ENCODE measurements at places on chromosomes 13 and 19.
A peak's percentile ranks its signal among the peaks of the same experiment; 100 is the strongest.

DNA sequence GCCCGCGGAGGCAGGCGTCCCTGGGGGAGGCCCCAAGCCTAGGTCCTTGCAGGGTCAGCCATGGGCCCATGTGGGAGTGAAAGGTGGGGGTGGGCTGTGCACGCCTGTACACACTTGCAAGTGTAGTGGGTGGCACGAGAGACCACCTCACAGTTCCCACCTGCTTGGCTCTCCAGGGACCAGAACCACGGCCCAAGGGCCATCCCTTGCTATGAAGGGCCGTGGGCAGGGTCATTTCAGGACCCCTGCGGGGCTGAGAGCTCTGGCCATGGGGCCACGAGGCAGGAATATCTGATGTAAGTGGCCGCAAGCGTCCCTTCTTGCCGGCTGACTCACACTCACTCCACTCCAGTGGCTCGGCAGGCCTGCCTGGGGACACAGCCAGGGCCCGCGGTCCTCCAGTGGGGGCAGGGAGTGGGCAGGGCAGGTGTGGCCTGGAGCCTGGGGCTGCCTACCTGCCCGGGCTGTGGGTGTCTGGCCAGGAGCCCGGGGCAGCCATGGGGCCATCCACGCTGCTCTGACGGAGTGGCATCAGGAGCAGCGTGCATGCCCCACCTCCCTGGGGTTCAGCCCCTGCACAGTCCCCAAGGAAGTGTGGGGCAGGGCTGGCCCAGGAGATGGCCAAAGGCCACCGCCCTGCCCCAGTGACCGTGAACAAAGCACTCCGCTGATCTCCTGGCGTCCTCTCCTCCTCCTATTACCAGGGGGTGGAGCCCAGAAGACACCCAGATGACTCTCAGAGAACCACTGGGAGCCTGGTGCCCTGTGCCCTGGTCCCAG is 8.6 kb upstream of the MKNK2 start:
- DNase-seq: no peak

- DNase-seq: peak; percentile 56
Observed at GRCh38 chr19:50669302-50670101, 20.3 kb downstream of the C19orf81 start.

DNA sequence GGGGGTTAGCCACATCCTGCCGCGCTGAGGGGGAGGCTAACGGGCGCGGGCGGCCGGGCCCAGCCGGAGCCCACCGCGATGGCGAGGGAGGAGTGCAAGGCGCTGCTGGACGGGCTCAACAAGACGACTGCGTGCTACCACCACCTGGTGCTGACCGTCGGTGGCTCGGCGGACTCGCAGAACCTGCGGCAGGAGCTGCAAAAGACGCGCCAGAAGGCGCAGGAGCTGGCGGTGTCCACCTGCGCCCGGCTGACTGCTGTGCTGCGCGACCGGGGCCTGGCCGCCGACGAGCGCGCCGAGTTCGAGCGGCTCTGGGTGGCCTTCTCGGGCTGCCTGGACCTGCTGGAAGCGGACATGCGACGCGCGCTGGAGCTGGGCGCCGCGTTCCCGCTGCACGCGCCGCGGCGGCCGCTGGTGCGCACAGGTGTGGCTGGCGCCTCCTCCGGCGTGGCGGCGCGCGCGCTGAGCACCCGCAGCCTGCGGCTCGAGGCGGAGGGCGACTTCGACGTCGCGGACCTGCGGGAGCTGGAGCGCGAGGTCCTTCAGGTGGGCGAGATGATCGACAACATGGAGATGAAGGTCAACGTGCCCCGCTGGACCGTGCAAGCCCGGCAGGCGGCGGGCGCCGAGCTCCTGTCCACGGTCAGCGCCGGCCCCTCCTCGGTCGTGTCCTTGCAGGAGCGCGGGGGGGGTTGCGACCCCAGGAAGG is 692 bp downstream of the RGS9BP start:
- no peak for DNase-seq

GRCh38 chr13:75076476-75076875 is 405.5 kb downstream of the TBC1D4 start:
- DNase-seq: no peak

GRCh38 chr13:77863144-77863543 is 55.5 kb downstream of the EDNRB start:
- DNase-seq: no peak

- no peak for DNase-seq
Observed at GRCh38 chr19:41577144-41577830, 1.3 kb downstream of the CEACAM21 start.

GRCh38 chr13:90943946-90944345 is 403.5 kb upstream of the MIR17HG start:
- DNase-seq: no peak

- no peak for DNase-seq
Observed at GRCh38 chr19:7830272-7830771, 304 bp downstream of the EVI5L start.

GRCh38 chr19:40381321-40381720 is 8.7 kb downstream of the HIPK4 start:
- no peak for DNase-seq

DNA sequence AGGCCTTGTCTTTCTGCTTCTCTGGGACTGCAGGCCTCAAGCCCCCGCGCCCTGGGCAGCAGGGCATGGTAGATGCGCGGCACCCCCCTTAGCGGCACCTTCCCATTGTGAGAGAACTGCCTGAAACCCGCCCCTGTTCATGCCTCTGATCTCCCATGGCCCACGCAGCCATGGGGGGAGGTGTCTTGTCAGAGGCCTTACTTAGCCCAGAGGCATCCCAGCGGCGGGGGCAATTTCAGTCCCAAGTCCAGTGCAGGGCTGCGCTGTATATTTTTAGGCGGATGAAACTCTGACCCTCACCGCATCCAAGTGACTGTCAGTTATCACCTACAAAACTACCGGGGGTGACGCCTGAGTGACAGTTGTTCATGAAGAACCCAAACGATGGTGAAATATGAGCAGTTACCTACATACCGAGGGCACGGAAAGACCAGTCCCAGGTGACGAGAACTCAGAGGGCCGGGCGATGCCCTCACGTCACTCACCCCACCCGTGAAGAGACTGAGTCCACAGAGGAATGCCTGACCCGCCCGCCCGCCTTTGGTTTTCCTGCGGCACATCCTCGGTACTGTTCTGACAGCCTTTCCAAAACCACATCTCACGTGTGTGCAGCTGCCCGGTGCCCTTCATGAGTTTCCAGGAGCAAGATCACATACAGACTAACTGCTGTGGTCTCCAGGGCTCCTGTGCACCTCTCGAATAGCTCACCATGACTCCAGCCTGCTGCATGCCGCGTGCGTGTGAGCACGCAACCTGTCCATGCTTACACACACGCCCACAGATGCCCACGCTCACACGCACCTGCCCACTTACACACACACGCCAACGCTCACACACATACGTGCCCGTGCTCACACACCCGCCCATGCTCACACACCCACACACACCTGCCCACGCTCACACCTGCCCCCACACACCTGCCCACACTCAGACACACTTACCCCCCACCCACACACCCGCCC is 14.4 kb downstream of the IL17D start:
- no peak for DNase-seq

DNA sequence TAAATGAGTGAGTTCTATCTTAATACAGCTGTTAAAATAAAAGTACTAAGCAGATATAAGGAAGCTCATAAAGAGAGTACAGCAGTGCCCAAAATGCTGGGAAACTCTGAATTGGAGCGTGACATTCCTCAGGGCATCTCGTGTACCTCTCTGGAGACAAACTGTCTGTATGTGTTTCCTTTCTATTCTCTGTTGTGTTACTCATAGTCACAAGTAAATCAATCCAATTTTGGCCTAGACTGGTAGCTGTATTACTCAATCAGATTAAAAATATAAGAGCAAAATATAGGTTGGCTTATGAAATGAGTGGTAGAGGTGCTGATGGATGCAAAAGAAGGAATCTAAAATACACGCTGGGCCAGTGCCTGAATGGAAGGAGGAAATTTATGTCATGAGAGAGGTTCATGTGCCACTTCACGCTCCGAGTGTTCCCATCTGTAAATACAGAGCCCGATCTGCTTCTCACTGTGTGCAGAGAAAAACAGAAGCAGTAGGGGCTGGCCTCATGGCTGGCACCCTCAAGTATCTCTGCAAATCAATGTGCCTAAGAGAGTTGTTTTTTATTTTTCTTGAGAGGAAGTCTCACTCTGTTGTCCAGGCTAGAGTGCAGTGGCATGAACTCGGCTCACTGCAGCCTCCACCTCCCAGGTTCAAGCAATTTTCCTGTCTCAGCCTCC is 58.7 kb upstream of the RGCC start:
- no peak for DNase-seq

DNA sequence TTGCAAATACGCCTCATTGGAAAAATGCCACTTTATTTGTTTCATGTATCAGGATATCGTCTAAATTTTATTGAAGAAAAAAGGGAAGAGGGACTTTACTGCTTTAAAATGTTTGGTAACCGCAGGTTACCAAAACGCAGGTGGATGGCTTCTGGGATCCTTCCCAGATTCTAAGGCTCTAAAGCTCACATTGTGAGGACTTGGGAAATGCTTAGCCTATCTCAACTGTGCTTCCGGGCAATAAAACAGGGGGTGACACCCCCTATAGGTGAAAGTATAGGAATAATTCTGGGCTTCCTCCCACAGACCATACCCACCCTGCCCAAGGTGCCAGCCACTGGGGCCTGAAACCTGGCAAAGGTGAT is 73.2 kb upstream of the IPO5 start:
- DNase-seq: no peak

GRCh38 chr19:30682999-30683536 is 310.9 kb downstream of the ZNF536 start:
- DNase-seq: peak; percentile 72

DNA sequence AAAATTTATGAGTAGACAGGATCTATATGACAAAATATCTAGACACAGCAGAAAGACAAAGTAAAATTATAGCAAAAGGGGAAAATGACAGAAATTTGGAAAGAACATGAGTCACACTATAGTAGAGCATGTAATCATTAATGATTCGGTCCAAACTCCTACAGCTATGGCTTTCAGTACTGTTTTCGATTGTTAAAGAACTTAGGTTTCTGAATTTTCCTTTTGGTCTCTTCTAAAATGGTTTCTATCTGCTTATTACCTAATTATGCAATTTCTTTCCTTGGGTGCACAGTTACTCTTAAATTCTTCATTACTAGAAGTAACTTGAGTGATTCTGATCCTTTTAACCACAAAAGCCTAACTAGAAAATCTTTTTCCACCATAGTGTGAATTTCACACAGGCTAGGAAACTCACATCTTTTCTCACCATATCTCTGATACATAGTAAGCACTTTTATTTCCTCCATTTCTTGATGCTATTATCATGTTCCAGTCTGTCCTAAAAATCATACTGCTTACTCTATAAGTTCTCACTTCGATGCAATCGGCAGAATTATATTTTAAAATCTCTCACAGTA is 1101.4 kb downstream of the PCDH9 start:
- no peak for DNase-seq

GRCh38 chr19:7925171-7925851 is 624 bp downstream of the CTXN1 start:
- peak; percentile 65 for DNase-seq

DNA sequence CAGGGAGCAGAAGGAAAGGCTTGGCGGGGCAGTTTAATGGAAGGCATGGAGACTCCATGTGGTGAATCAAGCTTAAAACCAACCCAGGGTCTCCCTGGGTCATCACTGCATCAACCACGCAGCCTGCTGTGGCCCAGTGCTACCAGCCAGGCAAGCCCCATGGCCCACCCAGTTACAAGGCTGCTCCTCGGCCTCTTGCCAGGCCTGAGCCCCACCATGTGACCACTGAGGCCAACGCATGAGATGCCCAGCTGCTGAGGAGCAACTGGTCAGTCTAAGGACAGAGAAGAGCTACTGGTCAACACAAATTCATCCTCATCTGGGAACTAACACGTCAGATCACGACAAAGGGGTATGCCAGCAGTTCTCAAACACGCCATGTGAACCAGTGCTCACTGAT is 15.4 kb upstream of the KPTN start:
- no peak for DNase-seq

GRCh38 chr13:89925107-89925506 is 1422.4 kb upstream of the MIR17HG start:
- peak; percentile 9 for DNase-seq

DNA sequence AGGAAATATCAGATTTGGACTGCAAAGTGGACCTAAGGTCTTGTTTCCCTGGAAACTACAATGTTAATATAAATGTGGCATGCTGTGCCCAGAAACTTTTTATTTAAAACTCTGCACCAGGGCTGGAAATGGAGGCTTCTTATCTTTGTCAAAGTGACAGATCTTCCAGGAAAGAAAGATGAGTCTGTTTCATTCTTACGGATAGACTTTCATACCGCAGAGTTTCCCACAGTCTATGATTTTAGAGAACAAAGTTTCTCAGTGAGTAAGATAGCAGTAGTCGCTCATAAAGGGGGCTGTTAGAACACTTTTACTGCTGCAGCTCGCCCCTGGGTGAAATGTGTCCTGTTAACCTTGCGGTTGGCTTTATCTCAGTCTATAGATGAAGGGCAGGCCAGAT is 6.7 kb downstream of the CLEC11A start:
- no peak for DNase-seq

- no peak for DNase-seq
Observed at GRCh38 chr19:4326837-4327251, 11.8 kb downstream of the STAP2 start.

- no peak for DNase-seq
Observed at GRCh38 chr13:48511621-48512230, 21.2 kb downstream of the RCBTB2 start.

- no peak for DNase-seq
Observed at GRCh38 chr19:39802958-39803357, 24.3 kb downstream of the LEUTX start.

GRCh38 chr19:10113592-10113963 is 2.1 kb downstream of the P2RY11 start:
- DNase-seq: no peak

GRCh38 chr19:45917421-45918091 is 3.0 kb upstream of the NANOS2 start:
- DNase-seq: no peak

DNA sequence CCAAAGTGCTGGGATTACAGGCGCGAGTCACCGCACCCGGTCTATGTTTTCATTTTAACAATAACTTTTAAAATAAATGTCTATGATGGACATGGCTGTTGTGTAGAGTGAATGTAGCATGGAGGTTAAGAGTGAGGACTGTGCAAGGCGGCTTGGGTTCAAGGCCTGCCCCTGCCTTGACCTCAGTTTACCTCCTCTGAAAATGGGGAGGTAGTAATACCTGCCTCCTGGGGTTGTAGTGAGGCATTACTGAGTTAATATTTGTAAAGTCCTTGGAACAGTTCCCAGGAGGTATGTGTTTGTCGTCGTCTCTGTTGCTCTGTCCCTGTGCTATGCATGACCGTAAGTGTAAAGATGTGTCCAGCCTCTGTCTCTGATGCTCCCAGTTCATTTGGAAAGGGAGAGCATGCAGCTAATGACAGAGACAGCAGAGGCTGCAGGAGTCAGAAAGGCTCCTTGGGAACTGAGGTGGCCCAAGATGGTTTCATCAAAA is 9.4 kb downstream of the GARRE1 start:
- DNase-seq: peak; percentile 28

DNA sequence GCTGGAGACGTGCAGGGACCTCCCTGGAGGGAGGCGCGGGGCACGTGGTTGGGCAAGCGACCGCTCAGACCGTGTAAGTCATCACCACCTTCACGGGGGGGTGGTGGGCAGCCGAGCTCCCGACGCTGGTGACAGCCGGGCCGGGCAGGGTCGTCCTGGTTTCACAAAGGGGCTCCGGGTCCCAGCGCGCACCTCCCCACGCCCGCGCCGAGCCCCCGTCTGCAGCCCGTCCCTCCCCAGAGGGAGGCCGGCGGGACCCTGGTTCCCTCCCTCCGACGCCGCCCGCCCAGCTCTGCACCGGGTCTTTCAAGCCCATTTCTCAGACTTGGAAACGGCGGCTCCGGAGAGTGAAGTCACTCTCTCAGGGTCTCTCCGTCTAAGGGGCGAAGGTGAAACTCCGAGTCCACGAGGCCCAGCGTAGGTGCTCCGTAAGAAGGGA is 729 bp upstream of the ARID3A start:
- peak; percentile 82 for DNase-seq
